ENCODE measurements at places on chromosomes 12 and 14.
A peak's percentile ranks its signal among the peaks of the same experiment; 100 is the strongest.

GRCh38 chr12:6961278-6961694 lies 9.2 kb downstream of the PHB2 start:
- no peak for DNase-seq

GRCh38 chr12:132185705-132186104 lies 41.4 kb downstream of the NOC4L start:
- no peak for DNase-seq

- no peak for DNase-seq
Observed at GRCh38 chr12:126362493-126362892, 1297.3 kb downstream of the AACS start.

- no peak for DNase-seq
Observed at GRCh38 chr12:122202017-122202416, 1.5 kb upstream of the B3GNT4 start.

DNA sequence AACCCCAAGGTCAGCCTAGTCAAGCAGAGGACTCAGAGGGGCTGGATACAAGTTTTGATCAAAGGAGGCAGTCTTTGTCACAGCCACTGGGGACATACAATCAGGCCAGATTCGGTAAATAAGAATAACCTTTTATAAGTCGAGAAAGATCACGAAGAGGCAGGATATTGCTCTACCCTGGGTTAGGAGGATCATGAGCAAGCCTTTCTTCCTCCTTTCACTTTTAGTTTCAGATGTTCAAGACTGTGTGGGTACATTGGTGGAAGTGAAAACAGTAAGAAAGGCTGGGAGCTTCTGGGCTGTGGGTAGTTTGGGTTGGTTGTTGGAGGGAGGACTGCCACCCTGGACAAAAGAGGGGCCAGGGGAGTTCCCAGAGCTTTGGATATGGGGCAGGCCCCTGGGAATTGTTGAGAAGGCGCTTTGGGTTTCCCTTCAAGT lies 127.7 kb downstream of the SNAPC1 start:
- DNase-seq = no peak

DNA sequence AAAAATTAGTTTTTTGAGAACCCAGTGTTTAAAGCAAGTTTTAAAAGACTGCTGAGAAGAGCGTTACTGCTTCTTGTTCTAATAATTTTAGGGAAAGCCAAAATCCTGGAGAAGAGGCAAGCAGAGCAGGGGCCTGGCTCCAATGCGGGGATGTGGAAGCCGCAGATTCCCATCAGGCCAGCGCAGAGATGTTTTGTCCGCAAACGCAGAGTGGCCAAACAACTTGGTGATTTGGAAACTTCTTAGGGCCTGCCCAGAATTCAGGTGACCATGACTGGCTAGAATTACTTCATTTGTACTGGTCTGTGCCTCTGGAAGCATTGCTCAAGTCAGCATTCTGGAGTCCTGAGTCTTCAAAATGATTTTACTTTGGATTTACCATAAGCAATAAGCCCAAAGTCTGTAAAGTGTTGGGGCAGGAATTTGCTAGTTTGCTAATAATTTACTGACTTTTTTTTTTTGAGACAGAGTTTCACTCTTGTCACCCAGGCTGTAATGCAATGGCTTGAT lies 208.4 kb downstream of the PPM1H start:
- no peak for DNase-seq

DNA sequence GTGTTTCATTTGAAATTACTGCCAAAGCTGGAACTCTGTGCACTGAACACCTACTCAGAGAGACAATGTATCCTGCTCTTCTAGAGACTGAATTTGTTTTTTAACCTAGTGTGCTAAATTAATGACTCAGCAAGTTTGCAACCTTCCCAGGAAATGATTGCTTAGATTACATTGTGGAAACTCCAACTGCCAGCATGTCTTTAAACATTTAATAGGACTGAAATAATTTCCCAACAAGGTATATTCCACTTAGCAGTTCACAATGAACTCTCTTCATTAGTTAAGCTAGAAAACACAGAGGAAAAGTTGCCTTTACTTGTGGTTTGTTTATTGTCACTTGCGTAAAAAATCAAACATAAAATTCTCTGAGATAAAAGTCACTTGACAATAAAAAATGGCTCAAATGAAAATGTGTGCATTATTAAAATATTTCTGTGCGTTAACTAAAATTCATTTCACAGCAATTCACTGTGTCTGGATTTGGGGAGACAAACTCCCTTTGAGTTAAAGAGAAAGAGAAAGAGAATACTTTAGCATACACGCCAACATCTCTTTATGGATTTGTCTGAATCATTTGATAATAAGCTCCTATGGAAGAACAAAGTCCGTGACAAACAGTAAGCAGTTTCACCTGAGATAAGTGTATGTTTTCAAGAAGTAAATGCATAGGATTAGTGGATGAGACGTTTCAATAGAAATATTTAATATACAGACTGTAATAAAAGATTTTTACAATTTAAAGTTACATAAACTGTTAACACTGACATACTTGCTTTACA lies 284.0 kb downstream of the PRKD1 start:
- no peak for DNase-seq

DNA sequence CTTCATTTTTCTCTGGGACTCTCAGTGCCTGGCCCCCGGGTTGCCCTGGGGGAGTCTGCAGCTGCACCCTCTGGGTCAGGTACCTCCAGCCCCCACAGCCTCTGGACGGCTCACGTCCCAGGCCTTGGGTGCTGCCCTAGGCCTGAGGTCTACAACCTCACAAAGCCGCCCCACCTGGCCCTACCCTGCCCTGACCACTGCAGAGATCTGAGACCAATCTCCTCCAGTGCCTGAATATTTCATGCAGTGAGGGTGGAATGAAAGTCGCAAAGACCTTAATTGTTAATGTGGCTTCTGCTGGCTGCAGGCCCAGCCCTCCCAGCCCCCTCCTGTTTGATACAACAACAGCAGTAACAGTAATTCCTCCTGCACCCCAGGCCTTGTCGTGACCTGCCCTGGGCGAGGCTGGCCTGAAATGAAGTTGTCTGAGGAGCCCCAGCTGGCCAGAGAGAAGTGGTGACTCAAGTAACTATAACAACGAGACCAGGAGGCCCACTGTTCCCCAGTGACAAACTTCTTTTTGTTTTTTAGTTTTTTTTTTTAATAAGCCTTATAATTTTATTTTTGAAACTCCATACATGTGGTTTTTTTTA lies 8.8 kb upstream of the CCDC85C start:
- no peak for DNase-seq

GRCh38 chr12:568486-568885 lies 94.8 kb downstream of the NINJ2 start:
- no peak for DNase-seq

DNA sequence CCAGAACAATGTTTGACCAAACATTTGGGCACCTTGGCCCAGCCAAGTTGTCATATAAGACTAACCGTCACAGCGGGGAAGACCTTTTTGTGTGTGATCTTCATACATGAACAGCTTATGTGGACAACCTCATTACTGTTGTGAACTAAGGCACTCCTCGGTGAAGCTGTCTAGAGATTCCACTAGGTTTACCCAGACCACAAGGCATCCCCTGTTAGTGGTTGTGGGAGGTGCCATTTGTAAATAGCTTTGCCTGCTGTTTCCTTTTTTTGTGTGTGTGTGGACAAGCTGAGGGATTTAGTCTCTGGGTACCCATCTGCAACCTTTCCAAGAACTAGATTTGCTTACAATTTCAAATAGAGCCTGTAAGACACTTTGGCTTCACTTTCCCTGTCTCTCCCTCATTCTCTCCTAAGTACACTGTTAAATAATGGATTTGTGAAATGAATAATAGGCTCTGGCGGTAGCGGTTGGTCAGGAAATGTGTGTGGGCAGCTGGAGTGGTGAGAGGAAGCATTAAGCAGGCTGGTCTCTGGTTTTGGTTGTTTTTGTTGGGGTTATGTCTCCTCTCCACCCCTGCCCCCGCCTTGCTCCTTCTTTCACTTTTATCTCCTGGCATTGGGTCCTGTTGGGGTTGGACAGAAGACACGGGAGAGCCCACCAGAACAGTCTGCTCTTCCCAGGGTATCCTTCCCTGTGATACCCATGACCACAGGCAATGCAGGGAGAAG lies 727.6 kb downstream of the VRK1 start:
- DNase-seq = no peak

DNA sequence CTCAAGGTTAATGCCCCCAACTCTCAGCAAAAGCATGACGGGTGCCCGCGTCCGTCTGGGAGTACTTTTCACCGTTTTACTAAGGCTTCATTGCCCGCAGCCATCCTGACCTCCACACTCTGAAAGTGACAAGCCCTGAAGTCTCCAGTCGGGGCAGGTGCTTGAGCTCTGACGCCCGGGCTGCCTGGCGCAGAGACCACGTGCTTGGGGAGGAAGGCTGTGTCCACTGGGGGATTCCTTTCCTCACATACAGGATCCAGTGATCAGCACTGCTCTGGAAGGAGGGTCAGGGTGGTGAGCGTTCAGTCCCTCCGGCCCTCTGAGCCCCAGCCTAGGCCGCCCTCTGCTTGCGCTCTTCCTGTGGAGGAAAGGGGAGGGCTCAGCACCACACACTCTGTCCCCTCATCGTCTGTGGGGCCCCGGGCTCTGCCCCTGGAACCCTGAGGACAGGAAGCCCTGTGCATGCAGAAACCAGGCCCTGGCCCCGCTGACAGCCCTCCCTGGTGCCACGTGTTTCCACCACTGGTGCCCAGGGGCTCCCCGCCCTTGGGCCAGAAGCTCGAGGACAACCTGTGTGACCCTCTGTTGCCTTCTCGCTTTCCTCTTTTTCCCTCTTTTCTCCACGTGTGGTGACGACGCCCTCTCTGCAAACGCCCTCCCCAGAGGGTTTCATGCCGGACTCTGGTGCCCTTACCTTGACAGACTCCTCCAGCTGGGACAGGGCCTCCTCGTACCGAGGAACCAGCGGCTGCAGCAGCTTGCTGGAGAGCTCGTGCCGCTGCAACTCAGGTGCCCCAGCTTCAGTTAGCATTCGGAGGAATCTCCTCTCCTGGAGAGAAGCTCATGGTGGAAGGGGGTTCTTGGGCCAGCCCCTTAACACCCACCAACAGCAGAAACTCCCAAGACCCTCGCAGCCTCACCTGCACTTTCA lies 4.9 kb downstream of the DDX51 start:
- DNase-seq = no peak

GRCh38 chr12:88805692-88806091 lies 225.4 kb upstream of the KITLG start:
- DNase-seq = peak; percentile 5

DNA sequence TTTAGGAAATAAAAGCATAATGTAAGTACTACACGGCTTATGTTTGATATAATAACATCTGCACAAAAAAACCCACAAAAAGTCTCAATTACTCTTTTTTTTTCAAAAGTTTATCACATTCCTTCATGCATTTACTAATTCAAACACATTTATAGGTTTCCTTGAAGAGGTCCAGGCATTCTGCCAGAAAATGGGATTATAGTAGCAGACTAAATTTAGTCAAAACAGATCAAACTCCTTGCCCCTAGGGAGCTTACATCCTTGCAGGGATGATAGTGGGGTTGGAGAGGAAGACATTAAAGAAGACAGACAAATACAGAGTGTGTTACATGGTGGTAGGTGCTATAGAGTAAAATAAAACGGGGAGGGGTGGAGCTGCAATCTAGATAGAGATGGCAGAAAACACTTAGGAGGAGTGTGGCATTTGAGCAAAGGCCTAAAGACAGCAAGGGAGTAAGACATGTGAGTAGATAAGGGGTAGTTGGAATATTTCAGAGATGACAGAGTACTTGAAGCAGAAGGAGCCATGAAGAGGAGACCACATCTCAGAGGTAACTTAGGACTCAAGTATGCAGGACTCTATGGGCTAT lies 266.9 kb downstream of the PPFIA2 start:
- no peak for DNase-seq

DNA sequence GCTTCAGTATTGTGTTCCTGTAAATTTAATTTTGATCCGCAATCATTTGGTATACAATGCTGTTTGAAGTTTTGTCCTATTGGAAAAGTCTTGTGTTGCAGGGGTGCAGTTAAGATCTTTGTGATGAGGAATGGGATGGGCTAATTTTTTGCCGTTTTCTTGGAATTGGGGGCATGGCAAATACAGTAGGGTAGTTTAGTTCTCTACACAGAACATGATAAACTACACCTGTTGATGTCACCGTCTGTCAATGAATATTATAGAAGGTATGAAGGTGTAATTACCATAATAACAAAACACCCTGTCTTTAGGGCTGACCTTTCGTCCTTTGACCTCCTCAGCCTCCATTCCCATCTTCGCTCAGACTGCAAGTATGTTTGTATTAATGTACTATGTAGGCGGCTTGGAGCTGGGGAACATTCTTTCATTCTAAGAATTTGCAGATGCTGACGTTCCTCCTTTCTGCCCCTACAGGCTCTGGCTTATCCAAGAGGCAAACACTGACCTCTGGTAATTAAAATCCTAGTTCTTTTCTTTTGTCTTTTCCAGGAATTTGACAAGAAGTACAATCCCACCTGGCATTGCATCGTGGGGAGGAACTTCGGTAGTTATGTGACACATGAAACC lies 1.7 kb downstream of the DYNLL1 start:
- no peak for DNase-seq

- no peak for DNase-seq
Observed at GRCh38 chr12:29611906-29612305, 114.4 kb upstream of the OVCH1 start.

GRCh38 chr12:124298685-124299410 lies 4.0 kb downstream of the RFLNA start:
- no peak for DNase-seq

DNA sequence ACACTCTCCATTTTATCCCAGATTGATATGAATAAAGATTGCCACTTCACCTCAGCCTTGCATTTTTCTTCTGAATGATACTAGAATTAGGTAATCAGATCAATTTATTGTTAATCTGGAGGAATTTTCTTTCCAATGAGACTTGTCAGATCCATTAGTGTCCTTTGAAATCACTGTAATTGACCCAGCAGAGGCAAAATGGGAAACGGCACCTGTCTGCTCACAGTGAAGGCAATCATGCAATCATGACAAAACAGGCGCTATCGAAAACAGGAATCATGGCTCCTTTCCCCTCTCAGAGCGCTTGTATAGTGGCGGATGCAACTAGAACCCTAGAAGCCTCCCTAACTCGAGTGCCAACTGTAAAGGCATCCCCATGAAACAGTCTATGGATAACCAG lies 417.6 kb downstream of the GALC start:
- no peak for DNase-seq

DNA sequence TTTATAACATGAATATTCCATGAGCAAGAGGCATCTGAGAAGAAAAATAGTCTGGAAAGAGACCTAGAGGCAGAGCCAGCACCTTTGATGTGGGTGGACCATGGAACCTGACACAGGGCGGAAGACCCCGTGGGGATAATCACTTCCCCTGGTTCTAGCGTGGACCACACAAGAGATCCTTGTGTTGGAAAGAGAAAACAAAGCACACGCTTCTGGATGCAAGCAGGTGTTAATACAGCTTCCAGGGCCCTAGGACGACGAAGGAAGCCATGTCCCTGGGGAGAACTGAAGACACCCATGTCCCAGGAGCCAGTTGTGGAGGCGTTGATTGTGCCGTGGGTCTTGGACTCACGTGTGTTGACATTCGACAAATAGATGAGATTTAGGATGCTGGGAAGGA lies 102.9 kb downstream of the ADGRD1 start:
- no peak for DNase-seq

- no peak for DNase-seq
Observed at GRCh38 chr14:105851716-105852377, 325.5 kb downstream of the TMEM121 start.

Data from neuronal stem cell (in vitro differentiated cells).